Neural progenitor cell (in vitro differentiated cells): ENCODE measurements at places on chromosomes 6 and 20.

DNA sequence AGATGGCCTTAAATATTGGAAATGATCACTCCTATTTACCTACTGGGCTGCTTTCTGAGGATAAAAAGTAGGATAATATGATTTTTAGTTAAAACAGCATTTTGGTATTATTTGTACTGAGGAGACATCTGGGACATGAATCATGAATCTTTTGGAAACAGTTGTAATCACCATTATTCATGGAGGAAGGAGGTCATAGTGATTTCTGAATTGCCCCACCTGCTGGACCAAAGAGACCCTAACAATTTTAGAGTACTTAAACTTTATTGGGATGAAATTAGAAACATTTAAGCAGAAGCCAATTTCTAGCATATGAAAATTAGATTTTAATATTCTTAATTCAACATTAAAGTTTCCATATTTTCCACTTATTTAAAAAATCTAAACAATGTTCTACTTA, 108.4 kb upstream of the SIM1 start:
- peak; percentile 18 for DNase-seq

- no peak for DNase-seq
Measured at GRCh38 chr6:4582506-4583417, 193.4 kb upstream of the CDYL start.

GRCh38 chr6:72689107-72689954, 67.5 kb downstream of the KCNQ5 start:
- peak; percentile 10 for DNase-seq

- no peak for DNase-seq
Measured at GRCh38 chr6:158465257-158465656, 94.6 kb upstream of the TMEM181 start.
